Suppressor macrophage treated with lipopolysaccharide for 4 hours (primary cell): ENCODE measurements at places on chromosomes 6 and 20.

GRCh38 chr20:48064929-48065328 lies 279.6 kb upstream of the SULF2 start:
- DNase-seq = no peak

DNA sequence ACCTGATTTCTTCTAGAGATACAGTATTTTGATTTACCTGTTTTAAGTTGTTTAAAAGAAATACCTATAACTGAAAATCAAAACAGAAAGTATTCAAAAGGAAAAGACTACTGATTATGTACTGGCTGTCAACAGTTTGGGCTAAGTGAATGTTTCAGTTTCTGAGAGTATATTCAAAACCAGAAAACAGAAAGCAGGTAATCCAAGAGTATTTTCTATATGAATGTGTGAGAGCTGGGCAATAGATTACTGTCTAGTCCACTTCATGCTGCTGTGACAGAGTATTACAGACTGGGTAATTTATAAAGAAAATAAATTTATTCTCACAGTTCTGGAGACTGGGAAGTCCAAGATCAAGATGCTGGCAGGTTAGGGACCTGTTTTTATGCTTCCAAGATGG lies 261.0 kb downstream of the ARHGAP18 start:
- no peak for DNase-seq

DNA sequence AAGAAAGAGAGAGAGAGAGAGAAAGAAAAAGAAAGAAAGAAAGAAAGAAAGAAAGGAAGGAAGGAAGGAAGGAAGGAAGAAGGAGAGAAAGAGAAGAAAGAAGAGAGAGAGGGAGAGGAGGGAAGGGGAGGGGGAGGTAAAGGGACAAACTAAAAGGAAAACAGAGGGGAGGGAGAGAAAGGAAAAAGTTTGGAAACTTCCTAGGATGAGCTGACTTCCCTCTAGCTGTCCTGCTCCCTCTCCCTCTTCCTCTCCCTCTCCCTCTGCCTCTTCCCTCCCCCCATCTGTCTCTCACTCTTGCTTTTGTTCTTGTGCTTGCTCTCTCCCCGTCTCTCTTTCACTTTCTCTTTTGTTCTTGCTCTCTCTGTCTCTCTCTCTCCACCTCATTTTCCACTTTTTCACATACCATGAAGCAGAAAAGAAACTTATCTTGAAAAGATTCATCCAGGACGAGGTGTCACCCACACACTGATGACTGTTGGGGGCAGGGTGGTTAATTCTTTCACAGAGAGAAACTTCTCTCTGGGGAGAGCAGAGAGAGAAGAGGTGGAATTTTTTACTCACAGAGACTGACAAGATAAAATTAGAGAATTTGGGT lies 56.4 kb upstream of the DUSP22 start:
- peak; percentile 93 for DNase-seq

- DNase-seq = no peak
These were observed 113.5 kb upstream of the SUPT3H start for GRCh38 chr6:45491048-45491735.

GRCh38 chr6:2230659-2231277 lies 14.6 kb downstream of the GMDS start:
- DNase-seq = peak; percentile 17

DNA sequence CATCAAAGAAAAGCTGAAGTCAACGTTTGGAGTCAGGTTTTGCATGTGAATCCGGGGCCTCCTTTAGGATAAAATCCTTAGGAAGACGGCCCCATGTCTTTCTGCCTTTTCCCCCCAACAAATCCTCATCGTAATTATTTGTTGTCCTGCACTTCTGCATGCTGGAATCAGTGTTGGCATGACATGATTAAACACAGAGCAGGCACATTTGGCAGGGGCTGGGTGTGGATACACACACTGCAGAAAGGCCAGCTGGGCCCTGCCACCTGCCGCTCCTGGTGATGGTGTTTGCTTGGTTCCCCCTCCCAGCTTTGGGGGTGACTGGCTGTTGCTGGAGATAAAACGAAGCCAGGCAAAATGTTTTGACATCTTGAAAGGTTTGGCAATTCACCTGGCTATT lies 46.3 kb upstream of the FOXA2 start:
- DNase-seq = no peak

DNA sequence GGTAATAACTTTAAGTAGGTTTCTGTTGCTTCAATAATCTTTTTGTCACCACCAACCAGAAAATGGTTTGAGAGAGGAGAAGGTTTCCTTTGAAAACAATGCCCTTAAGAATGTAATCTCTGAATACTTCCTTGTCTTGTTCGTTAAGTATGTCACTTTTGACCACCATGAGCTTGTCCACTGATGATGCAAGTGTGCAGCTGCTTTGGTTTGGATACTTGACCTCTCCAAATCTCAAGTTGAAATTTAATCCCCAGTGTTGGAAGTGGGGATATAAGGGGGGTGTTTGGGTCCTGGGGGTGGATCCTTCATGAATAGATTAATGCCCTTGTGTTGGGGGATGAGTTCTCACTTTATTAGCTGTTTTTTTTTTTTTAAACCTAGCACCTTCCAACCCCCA lies 985.4 kb downstream of the EPHA7 start:
- no peak for DNase-seq

GRCh38 chr6:6331393-6331792 lies 10.9 kb upstream of the F13A1 start:
- peak; percentile 86 for DNase-seq

- no peak for DNase-seq
These were observed 62.6 kb downstream of the IGF2R start for GRCh38 chr6:160031442-160031841.

DNA sequence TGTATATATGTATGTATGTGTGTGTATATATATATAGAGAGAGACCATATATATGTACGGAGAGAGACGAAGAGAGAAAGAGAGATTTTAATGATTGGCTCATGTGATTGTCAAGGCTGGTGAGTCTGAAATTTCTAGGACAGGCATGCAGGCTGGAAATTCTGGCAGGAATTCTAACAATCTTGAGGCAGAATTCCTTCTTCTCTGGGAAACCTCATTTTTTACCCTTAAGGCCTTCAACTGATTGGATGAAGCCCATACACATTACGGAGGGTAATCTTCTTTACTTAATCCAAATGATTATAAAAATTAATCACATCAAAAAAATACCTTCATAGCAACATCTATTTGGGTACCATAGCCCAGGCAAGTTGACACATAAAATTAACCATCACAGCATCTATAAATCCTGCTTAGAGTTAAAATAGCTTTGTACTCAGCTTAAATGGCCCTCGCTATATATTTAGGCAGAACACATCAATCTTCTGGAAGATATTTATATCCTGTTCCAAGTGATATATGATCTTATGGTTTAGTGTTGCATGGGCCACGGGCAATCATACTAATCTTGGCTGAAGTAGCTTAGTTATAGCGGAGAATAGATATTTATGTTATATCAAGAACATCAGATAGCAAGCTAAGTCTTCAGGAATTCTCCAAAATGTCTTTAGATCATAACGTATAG lies 36.6 kb downstream of the ABRACL start:
- no peak for DNase-seq

DNA sequence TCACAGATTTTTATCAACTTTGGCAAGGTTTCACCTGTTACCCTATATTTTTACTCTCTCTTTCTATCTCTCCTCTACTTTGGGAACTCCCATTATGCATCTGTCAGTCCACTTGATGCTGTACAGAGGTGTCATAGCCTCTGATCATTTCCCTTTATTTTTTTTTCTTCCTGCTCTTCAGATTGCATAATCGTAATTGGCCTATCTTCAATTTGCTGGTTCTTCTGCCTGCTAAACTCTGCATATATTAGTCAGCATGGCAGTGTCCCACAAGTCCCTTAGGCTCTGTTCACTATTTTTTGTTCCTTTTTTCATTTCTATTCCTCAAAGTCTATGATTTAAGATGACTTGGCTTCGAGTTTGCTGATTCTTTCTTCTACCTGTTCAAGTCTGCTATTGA lies 44.7 kb upstream of the MICB start:
- peak; percentile 68 for DNase-seq

GRCh38 chr6:98747960-98748359 lies 86.4 kb upstream of the POU3F2 start:
- DNase-seq = no peak

GRCh38 chr6:104218116-104218515 lies 641.6 kb downstream of the HACE1 start:
- no peak for DNase-seq

- peak; percentile 46 for DNase-seq
These were observed 71.7 kb upstream of the SGK1 start for GRCh38 chr6:134389658-134390057.

DNA sequence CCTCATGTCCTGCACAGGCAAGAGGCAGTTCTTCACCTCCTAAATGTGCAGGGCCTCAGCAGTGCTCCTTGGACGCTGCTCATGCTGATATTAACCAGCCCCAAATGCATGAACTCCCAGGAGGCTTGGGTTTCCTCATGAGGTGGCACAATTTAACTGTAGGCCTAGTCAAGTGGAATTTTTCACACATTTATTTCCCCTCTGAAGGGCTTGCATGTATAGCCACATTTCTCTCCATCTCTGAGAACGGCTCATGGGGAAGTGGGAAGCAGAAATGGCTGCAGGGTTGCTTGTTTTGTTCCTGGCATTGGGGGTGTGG lies 72.8 kb upstream of the PAX1 start:
- no peak for DNase-seq

- peak; percentile 12 for DNase-seq
These were observed 114.3 kb upstream of the SLC2A12 start for GRCh38 chr6:134166511-134167261.

DNA sequence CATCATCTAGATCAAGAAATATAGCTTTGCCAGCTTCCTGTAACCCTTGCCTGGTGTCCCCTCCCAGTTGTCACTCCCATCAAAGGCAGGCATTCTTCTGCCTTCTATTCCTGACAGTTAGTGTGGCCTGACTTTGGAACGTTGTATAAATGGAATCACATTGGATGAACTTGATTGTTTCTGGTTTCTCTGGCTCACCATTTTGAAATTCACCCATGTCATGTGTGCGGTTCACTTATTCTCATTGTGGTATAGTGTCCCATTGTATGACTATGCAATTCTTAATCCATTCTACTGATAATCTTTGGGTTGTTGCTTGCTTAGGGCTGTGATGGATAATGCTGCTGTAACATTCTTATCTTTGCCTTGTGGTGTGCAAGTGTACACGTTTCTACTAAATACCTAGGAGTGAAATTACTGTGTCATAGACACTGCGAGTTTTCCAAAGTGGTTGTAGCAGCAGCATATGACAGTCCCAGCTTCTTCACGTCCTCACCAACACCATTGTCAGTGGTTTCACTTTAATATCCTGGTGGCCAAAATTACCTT lies 73.2 kb downstream of the VEGFA start:
- no peak for DNase-seq

DNA sequence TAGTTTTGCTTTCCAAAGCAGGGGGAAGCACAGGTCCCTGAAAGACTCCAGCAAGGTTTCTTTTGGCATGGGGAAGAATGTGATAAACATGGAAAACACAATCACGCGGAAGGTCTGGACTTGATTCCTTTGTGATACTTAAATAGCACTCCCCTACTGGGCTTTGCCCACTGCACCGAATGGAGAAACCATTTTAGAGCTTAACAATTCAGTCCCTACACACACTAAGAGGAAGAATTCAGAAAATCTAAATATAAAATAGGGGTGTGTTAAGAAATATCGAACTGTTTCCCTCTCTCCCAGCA lies 71.4 kb upstream of the NHSL1 start:
- DNase-seq = no peak

GRCh38 chr6:128518434-128519131 lies 1.8 kb downstream of the PTPRK start:
- no peak for DNase-seq

DNA sequence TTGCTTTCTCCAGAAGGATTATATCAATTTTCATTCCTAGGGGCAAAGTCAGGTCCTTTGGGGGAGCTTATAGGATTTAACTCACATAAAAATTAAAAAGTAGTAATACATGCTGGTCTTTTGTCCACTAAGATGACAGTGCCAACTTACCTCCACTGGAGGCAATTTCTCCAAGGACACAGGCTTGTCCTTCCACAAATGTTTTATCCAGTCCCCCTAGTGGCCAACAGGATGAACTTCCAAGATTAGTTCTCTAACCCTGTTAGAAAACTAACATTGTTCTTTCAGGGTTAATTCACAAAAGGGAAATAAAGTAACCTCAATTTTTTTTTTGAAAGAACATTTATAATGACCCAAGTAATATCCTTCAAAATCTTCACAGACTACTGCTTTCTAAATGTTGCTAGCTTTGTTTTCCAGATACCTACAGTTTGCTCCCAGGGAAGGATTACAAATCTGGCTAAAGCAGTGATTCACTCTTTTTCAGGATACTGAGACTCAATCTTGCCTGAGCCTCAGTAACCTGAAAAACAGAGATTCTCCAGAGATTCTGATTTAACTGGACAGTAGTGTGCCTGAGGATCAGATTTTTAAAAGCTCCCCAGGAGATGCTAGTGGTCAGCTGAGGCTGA lies 31.7 kb upstream of the UBR2 start:
- peak; percentile 71 for DNase-seq

DNA sequence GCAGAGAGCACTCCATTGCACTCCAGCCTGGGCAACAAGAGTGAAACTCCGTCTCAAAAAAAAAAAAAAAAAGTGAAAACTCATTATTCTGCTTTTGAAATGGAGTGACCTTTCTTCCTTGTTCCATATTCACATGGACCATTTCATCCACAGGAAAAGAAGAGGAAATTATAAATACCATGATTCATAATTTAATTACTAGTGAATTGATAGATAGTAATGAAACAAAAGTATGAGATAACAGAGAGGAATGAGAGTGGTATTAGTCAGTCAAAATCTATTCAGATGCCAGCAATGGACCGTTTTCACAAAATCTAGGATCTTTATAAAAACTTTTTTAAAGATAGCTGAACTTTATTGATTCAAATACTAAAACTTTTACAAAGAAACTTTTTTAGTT lies 443.1 kb upstream of the FLRT3 start:
- DNase-seq = no peak

DNA sequence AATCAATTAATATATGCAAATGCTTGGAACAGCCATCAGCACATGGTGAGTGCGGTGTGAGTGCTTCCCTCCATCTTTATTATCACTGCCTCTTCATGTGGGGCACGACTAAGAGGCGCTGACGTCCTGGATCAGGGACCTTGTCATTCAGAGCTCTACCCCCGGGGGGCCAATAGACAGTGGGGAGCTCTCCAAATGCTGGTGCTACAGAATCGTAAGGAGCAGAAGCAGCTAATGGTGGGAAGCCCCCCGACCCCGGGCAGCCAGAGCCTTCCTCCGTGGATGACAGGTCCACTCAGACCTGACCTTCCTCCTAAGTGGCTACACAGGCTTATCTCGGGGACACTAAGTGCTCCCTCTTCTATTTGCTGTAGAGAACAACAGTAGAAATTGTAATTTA lies 257.5 kb upstream of the PMEPA1 start:
- DNase-seq = no peak

DNA sequence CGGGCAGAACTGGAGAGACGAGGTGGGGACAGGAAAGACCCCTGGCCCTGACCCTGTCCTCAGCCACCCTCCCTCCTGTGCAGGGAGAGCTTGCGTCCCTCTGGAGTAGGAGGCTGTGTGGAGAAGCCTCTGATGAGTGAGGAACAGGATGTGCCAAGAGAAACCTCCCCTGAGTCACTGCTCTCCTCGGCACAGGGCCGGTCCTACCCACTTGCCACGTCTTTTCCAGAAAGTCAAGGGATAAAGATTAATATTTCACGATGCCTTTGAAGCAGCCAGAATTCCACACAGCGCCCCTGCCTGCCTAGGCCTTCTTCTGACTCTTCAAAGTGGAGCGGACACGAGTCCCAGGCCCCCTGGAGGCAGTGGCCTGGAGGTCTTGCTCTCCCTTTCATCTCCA lies 34.9 kb upstream of the THBS2 start:
- peak; percentile 49 for DNase-seq

- DNase-seq = no peak
These were observed 127.4 kb upstream of the MAP3K7 start for GRCh38 chr6:90714319-90714718.

GRCh38 chr6:45554591-45554990 lies 176.9 kb upstream of the SUPT3H start:
- DNase-seq = no peak
